CD4-positive, alpha-beta T cell treated with Interleukin-6 at 100 ng/mL for 8 hours (primary cell): ENCODE measurements at places on chromosomes 7 and 10.

- DNase-seq = no peak
These were observed 125.0 kb downstream of the DNAJB6 start for GRCh38 chr7:157461573-157462418.

DNA sequence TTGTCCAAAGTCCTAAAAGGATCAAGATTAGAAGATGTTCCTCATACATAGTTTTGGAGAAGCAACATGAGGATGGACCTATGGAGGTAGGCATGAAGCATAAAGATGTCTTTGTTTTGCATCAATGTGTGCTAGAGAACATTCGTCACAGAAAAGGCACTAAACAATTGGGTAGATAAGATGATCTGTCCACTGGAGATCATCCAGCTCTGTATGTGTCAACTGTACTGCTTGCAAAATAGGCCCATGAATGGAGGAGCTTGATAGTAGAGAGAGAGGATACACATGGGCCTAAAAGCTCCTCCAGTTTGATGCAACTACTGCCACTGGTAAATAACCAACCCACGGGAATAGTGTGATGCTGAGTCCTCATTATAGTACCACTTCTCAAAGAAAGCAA is 286.4 kb upstream of the HGF start:
- DNase-seq = no peak

GRCh38 chr10:70722820-70723424 is 50.6 kb downstream of the ADAMTS14 start:
- no peak for DNase-seq

- no peak for DNase-seq
These were observed 14.8 kb downstream of the HTR5A start for GRCh38 chr7:155084969-155085368.

- no peak for DNase-seq
These were observed 2.0 kb downstream of the ST7 start for GRCh38 chr7:116955340-116955739.

GRCh38 chr10:19833170-19833824 is 17.1 kb downstream of the PLXDC2 start:
- no peak for DNase-seq

- DNase-seq = no peak
These were observed 42.9 kb downstream of the MALSU1 start for GRCh38 chr7:23341846-23342598.

- DNase-seq = peak; percentile 22
These were observed 31.8 kb upstream of the PRSS1 start for GRCh38 chr7:142717453-142717852.

GRCh38 chr7:22486597-22486996 is 13.4 kb downstream of the STEAP1B start:
- no peak for DNase-seq
